Smooth muscle cell of the pulmonary artery (primary cell): ENCODE measurements at places on chromosomes 7 and 10. TPM values are rescaled to one million over a fixed set of nuclear protein-coding genes. Genes with fewer than 3 reads are reported as not detected.

Gene TMEM248
- 95.1 and 109 TPM in 2 replicates for total RNA-seq

Gene PAPSS2
- 160 TPM in 2 replicates for total RNA-seq

Gene UMAD1
- total RNA-seq, result 11.4 and 14.3 TPM in 2 replicates

Gene NRP1
- total RNA-seq, result 335 and 528 TPM in 2 replicates

Gene ZFAND4
- total RNA-seq, result 4.1 and 5.7 TPM in 2 replicates

Gene FOXP2
- total RNA-seq, result 0.26 and 0.46 TPM in 2 replicates

Gene DPYSL4
- total RNA-seq, result 17.9 and 52.0 TPM in 2 replicates

Gene VWA2
- total RNA-seq, result not detected in 2 replicates

Gene SPRN
- total RNA-seq, result 0.39 and 1.6 TPM in 2 replicates

Gene SMKR1
- total RNA-seq, result 0.20 TPM in 1 of 2 replicates, not detected in the other

Gene MLXIPL
- 0.03 and 0.39 TPM in 2 replicates for total RNA-seq

Gene MYOZ1
- total RNA-seq, result 0.20 and 0.33 TPM in 2 replicates

Gene CALCR
- total RNA-seq, result not detected in 2 replicates

Gene PTPN20
- total RNA-seq, result 3.8 and 4.5 TPM in 2 replicates

Gene EDRF1
- 21.2 and 23.0 TPM in 2 replicates for total RNA-seq

Gene TFEC
- total RNA-seq, result 0.07 and 0.13 TPM in 2 replicates

Gene LAMB4
- 0.07 and 0.30 TPM in 2 replicates for total RNA-seq

Gene CALML5
- not detected in 2 replicates for total RNA-seq

Gene CPEB3
- 1.1 and 1.3 TPM in 2 replicates for total RNA-seq

Gene SH2D4B
- 0.07 TPM in 1 of 2 replicates, not detected in the other for total RNA-seq

Gene MKI67
- 3.3 and 7.4 TPM in 2 replicates for total RNA-seq

Gene GALNT11
- total RNA-seq, result 53.2 and 61.1 TPM in 2 replicates

Gene TAS2R5
- 1.6 and 2.1 TPM in 2 replicates for total RNA-seq

Gene RELN
- total RNA-seq, result 86.7 and 200 TPM in 2 replicates

Gene ASL
- total RNA-seq, result 40.0 and 58.3 TPM in 2 replicates

Gene SERPINE1
- total RNA-seq, result 1,589 and 2,809 TPM in 2 replicates

Gene ADAM8
- 1.5 and 2.7 TPM in 2 replicates for total RNA-seq

Gene MPLKIP
- 15.3 and 18.8 TPM in 2 replicates for total RNA-seq

Gene HKDC1
- total RNA-seq, result 0.78 and 6.8 TPM in 2 replicates

Gene CPA2
- total RNA-seq, result not detected in 2 replicates

Gene RBM17
- total RNA-seq, result 25.6 and 37.1 TPM in 2 replicates

Gene GLUD1
- total RNA-seq, result 205 and 225 TPM in 2 replicates

Gene CALD1
- total RNA-seq, result 684 and 1,071 TPM in 2 replicates

Gene NEBL
- total RNA-seq, result 0.65 TPM in 1 of 2 replicates, not detected in the other

Gene TMEM213
- total RNA-seq, result not detected in 2 replicates

Gene GDF2
- total RNA-seq, result not detected in 2 replicates

Gene C10orf105
- total RNA-seq, result under 0.01 TPM in 1 of 2 replicates, not detected in the other

Gene PAPOLB
- total RNA-seq, result 0.07 and 0.39 TPM in 2 replicates

Gene DDC
- total RNA-seq, result not detected in 2 replicates

Gene LAMTOR4
- total RNA-seq, result 52.0 and 57.4 TPM in 2 replicates
